Activated T-helper 1 cell treated with anti-CD3 and anti-CD28 coated beads, Interleukin-2, amount 50 U/mL, for 16 hours (primary cell): ENCODE measurements at places on chromosomes 2 and 18.

- no peak for DNase-seq
These were observed 87.2 kb upstream of the FSHR start for GRCh38 chr2:49241501-49241900.

- no peak for DNase-seq
These were observed 387.9 kb upstream of the POU3F3 start for GRCh38 chr2:104465981-104466380.

GRCh38 chr18:21260621-21261020 is 18.6 kb downstream of the GREB1L start:
- no peak for DNase-seq

- no peak for DNase-seq
These were observed 47.1 kb upstream of the ZNF519 start for GRCh38 chr18:14179306-14179705.

- no peak for DNase-seq
These were observed 6.5 kb downstream of the CNDP1 start for GRCh38 chr18:74540652-74541421.

DNA sequence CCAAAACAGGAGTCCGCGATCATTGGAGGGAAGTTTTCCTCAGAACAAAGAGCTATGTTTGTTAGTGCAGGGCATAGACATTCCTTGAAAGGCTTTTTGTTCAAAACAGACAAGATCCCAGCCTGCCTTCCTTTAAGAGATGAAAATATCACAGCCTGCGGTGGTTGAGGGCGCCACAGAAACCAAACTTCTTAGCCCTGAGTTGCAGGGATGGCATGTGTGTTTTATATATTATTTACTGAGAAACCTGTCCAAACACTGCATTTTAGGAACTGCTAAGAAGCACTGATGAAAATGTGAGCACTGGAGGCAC is 57.5 kb upstream of the TMEM178A start:
- no peak for DNase-seq

- no peak for DNase-seq
These were observed 9.6 kb downstream of the SERPINB2 start for GRCh38 chr18:63897072-63897471.

- DNase-seq: no peak
These were observed 81.4 kb upstream of the GCFC2 start for GRCh38 chr2:75792146-75792545.

DNA sequence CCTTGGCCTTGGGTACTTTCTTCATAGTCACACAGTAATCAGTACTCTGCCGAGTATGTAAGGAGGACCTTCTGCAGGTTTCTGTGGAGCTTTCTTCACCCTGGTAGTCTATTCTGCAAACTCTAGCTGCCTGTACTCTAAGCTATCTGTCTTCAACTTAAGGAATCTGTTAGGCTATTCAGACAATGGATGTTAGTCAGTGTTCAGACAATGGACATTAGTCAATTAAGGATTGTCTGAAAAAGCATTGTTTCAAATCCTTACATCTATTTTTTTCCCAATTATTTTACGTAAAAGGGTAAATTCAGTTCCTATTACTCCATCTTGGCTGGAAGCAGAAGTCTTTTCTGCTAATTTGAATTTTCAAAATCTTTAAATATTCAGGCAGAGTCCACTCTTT is 75.7 kb downstream of the WDR7 start:
- no peak for DNase-seq

DNA sequence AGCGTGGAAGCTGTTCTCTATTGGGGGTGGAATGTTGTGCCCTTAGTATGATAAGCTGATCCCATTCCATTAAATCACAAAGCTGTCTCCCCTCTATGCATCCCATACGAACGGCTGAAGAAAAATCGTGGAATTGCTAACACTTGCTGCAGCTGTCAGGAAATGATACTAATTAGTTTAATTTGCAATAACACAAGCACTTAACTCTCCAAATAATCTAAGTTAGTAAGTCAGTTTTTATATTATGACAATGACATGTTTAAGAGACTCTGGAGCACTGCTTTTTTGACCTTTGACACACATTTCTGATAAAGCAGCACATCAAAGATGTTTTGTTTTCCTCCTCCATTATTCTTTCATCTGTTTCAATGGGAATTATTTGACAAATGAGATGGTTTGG is 123.7 kb upstream of the SATB2 start:
- no peak for DNase-seq

- DNase-seq: no peak
These were observed 127.0 kb upstream of the NPAS2 start for GRCh38 chr2:100692906-100693305.
